CD4-positive, CD25-positive, alpha-beta regulatory T cell (primary cell): ENCODE measurements at places on chromosomes 5 and 9. TPM values are rescaled to one million over a fixed set of nuclear protein-coding genes. Genes with fewer than 3 reads are reported as not detected.

PCDHB5 gene
- not detected for total RNA-seq

LRRC19 gene
- total RNA-seq: not detected

DNA sequence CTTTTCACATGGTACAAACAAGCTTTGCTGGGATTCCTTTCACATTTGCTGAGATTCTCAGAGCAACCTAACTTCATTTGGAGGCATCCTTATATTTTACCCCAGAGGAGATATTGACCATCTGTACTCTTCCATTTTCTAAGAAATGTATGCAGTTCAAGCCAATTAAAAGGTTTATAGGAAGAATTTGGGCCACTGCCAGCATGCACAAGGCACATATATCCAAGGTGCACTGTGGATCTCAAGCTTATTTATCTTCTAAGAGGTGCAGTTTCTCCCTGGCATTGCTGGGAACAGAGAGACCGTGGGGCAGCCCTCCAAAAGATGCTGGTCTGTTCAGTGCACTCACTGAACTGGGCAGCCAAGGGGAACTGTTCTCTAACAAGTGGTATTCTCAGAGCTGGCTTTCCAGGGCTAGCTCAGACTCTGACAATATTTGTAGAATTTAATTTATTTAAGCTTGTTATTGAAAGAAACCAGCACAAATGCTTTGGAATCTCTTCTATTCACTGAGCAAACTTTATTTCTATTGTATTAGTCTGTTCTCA, 213.3 kb downstream of the TENT4A start:
- no peak for DNase-seq
- H3K36me3 ChIP-seq: no peaks in the 10 kb centered on the region
- no peaks in the 10 kb centered on the region for H3K4me1 ChIP-seq
- H3K27me3 ChIP-seq: no peaks in the 10 kb centered on the region
- H3K27ac ChIP-seq: no peak overlapping the region

GRCh38 chr5:157295247-157295646, 29.3 kb downstream of the CYFIP2 start:
- peak overlapping the region; percentile 72 for H3K27ac ChIP-seq
- no peak overlapping the region for H3K4me3 ChIP-seq
- peaks cover 96% of the 10 kb centered on the region for H3K36me3 ChIP-seq
- DNase-seq: peak; percentile 43
- H3K4me1 ChIP-seq: peaks cover 12% of the 10 kb centered on the region

- no peak overlapping the region for H3K27ac ChIP-seq
- no peak for DNase-seq
- no peaks in the 10 kb centered on the region for H3K4me1 ChIP-seq
Measured at GRCh38 chr5:32297181-32298058, 15.3 kb downstream of the MTMR12 start.
